HCT116 (cell line): ENCODE measurements at places on chromosomes 3 and 15. TPM values are rescaled to one million over a fixed set of nuclear protein-coding genes. Genes with fewer than 3 reads are reported as not detected.
A peak's percentile ranks its signal among the peaks of the same experiment; 100 is the strongest.

The TUSC7 gene
- not detected for total RNA-seq

GRCh38 chr3:159882790-159883779, 105.5 kb upstream of the IL12A start:
- H3K36me3 ChIP-seq = no peaks in the 10 kb centered on the region
- H3K4me1 ChIP-seq = no peaks in the 10 kb centered on the region
- no peak overlapping the region for H3K4me3 ChIP-seq
- H3K27me3 ChIP-seq = no peaks in the 10 kb centered on the region
- H3K27ac ChIP-seq = no peak overlapping the region
- no peak for DNase-seq

DNA sequence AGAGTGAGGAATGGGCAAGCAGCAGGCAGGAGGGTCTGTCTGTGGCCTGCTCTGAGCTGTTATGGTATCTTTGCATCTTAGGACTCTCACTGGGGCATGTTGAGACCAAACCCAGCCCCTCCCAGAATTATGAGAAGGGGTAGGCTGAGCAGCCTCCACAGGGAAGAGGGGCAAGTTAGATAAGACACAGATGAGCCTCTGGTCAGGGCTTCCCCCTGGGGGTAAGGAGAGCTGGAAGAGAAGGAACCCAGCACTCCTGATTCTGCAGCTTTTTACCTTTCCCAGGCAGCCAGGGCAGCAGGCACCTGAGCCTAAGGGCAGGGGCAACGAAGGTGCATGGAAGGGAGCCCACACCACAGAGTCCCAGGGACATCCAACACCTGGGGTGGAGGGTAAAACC, 19.3 kb downstream of the DUOX1 start:
- H3K4me1 ChIP-seq = no peaks in the 10 kb centered on the region
- no peaks in the 10 kb centered on the region for H3K27me3 ChIP-seq
- no peak overlapping the region for H3K27ac ChIP-seq
- no peak for DNase-seq
- H3K36me3 ChIP-seq = no peaks in the 10 kb centered on the region

DNA sequence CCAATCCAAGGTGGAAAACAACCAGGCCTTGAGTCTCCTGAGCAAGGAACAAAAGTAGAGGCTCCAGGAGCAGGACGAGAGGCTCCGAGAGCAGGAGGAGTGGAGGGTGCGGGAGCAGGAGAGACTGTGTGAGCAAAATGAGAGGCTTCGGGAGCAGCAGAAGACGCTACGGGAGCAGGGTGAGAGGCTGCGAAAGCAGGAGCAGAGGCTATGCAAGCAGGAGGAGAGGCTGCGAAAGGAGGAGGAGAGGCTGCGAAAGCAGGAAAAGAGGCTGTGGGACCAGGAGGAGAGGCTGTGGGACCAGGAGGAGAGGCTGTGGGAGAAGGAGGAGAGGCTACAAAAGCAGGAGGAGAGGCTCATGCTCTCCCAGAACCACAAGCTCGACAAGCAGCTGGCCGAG, 60.3 kb upstream of the UBE2Q2 start:
- no peaks in the 10 kb centered on the region for H3K4me1 ChIP-seq
- peaks cover 4% of the 10 kb centered on the region; the same call in 1 of the 2 replicates for H3K27me3 ChIP-seq
- no peak overlapping the region for H3K27ac ChIP-seq

DNA sequence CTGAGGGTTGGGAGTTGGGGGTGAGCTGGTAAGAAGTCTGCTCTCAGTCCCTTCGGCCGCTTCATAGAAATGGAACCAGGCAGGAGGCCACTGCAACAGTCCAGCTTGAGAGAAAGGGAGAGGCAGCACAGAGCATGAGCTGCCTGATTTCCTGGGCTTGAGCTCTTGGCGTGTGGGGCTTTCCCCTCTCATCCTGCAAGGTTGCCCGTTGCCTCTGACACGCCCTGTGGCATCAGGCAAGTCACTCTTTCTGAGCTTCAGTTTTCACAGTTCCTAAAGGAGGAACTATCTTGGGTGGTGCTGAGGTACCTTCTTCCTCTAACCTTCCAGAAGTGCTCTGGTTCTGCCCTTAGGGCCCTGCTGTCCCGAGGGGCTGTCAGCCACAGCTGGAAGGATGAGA, 4.9 kb downstream of the MESP2 start:
- H3K27ac ChIP-seq = no peak overlapping the region
- H3K36me3 ChIP-seq = no peaks in the 10 kb centered on the region
- H3K4me3 ChIP-seq = no peak overlapping the region

The DNAH1 gene
- total RNA-seq = 5.5 TPM

DNA sequence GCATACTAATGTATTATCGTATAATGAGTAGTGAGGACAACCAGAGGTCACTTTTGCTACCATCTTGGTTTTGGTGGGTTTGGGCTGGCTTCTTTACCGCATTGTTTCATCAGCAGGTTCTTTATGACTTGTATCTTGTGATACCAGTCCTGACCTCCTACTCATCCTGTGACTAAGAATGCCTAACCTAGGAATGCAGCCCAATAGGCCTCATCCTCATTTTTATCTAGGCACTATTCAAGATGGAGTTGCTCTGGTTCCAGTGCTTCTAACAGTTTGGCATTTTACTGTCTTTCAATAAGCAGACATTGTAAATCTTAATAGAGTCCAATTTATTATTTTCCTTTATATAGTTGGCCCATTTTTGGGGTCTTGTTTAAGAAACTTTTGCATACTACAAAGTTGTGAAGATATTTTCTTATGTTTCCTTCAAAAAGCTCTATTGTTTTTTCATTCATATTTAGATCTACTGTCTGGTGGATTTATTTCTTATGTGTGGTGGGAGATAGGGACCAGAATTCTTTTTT, 60.8 kb upstream of the RNU6-1 start:
- no peaks in the 10 kb centered on the region for H3K36me3 ChIP-seq
- DNase-seq = no peak
- H3K27ac ChIP-seq = no peak overlapping the region
- H3K4me1 ChIP-seq = no peaks in the 10 kb centered on the region
- H3K27me3 ChIP-seq = no peaks in the 10 kb centered on the region
- no peak overlapping the region for H3K4me3 ChIP-seq

GRCh38 chr3:175274474-175275218, 415.5 kb downstream of the NAALADL2 start:
- no peaks in the 10 kb centered on the region for H3K36me3 ChIP-seq
- H3K27ac ChIP-seq = no peak overlapping the region
- no peak overlapping the region for H3K4me3 ChIP-seq
- no peak for DNase-seq
- H3K4me1 ChIP-seq = no peaks in the 10 kb centered on the region
- no peaks in the 10 kb centered on the region for H3K27me3 ChIP-seq

The GOLGA8M gene
- total RNA-seq = 0.44 TPM

- H3K4me1 ChIP-seq = peaks cover 15% of the 10 kb centered on the region
- no peaks in the 10 kb centered on the region for H3K27me3 ChIP-seq
- H3K36me3 ChIP-seq = no peaks in the 10 kb centered on the region
- H3K27ac ChIP-seq = no peak overlapping the region
- DNase-seq = no peak
These were observed 2.9 kb upstream of the RBM6 start for GRCh38 chr3:49937090-49937489.

The MST1R gene
- 113 TPM for total RNA-seq

The TRMT10C gene
- 36.4 TPM for total RNA-seq

The SYNPR gene
- total RNA-seq = not detected

The CD86 gene
- not detected for total RNA-seq

DNA sequence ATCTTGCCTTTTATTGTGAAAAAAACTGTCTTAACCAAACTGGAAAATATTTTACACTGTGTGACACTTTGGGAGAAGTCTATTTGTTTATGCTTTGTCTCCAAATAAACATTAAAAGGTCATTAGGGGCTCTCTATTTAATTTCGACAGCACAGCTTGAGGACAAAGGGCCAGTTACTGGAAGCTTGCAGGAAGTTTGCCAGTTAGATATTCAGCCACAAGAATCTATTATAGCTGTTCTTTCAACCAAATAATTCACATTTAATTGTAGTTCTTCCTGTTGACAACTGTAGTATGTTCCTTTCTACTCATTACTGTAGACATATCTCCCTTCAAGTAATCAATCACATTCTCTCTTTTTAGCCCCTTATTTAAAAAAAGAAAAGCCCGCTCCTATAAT, 6.1 kb downstream of the CP start:
- no peaks in the 10 kb centered on the region for H3K4me1 ChIP-seq
- H3K36me3 ChIP-seq = no peaks in the 10 kb centered on the region
- DNase-seq = no peak
- no peak overlapping the region for H3K4me3 ChIP-seq
- no peaks in the 10 kb centered on the region for H3K27me3 ChIP-seq
- no peak overlapping the region for H3K27ac ChIP-seq

GRCh38 chr3:135041601-135042000, 246.5 kb downstream of the EPHB1 start:
- H3K36me3 ChIP-seq = no peaks in the 10 kb centered on the region
- no peak overlapping the region for H3K27ac ChIP-seq
- H3K4me1 ChIP-seq = no peaks in the 10 kb centered on the region
- DNase-seq = no peak
- peaks cover 22% of the 10 kb centered on the region for H3K27me3 ChIP-seq

The TMEM207 gene
- total RNA-seq = not detected

The PIGZ gene
- 1.4 TPM for total RNA-seq

GRCh38 chr15:41811432-41812195, 16.3 kb upstream of the JMJD7 start:
- H3K36me3 ChIP-seq = no peaks in the 10 kb centered on the region; the same call in 1 of the 2 replicates
- H3K27ac ChIP-seq = no peak overlapping the region
- H3K27me3 ChIP-seq = no peaks in the 10 kb centered on the region
- H3K4me3 ChIP-seq = no peak overlapping the region

The FOXB1 gene
- not detected for total RNA-seq

DNA sequence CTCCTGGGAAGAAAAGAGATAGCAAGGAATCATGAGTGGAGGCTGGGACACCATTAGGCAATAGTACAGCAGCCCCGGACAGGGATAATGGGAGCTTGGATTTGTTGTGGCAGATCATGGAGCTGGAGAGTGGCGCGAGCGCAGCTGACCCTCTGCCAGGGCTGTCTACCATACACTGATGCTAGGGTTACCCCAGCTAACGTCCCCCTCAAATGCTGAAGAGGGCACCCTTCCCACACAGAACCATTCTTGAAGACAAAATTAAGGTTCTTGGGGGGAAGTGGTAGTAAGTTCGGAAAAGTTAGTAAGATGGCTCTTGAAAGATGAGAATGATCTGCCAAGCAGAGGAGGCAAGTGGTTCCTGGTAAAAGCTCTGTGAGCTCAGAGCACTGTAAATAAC, 61.1 kb downstream of the ST3GAL6 start:
- DNase-seq = no peak
- peaks cover 4% of the 10 kb centered on the region; the same call in 1 of the 2 replicates for H3K4me1 ChIP-seq
- H3K27ac ChIP-seq = peak overlapping the region; percentile 35; the same call in 1 of the 2 replicates
- H3K4me3 ChIP-seq = no peak overlapping the region

- H3K36me3 ChIP-seq = no peaks in the 10 kb centered on the region
- DNase-seq = no peak
- no peaks in the 10 kb centered on the region for H3K4me1 ChIP-seq
- H3K27me3 ChIP-seq = no peaks in the 10 kb centered on the region
- no peak overlapping the region for H3K27ac ChIP-seq
These were observed 70.1 kb downstream of the HOMER2 start for GRCh38 chr15:82882273-82882928.

DNA sequence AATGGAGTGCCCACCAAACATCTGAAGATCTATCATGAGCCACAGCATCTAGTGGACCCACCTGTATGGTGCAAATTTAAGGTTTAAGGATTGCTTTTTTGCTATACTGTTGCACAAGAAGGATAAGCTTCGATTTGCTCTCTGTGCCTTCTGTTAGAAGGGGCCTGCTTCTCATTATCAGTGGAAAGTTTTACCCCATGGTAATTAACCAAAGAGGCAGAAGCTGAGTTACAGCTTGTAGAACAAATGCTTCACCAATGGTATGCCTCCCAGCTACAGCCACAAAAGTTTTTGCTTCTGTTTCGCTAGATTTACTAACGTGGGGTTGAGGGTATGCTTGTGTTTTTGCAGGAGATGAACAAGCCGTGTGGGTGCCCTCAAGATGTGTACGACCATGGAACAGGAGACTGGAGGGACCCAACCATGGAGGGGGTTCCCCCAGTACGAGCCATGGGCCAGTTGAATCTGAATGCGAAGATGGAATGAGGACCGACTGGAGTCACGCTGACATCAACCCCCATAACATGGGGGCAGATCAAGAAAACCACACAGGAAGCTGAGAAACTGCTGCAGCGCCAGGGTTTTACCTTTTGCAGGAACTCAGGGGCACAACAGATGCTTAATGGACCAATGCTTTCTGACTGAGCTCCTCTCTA, 43.5 kb downstream of the ACAD9 start:
- no peaks in the 10 kb centered on the region for H3K4me1 ChIP-seq
- no peak for DNase-seq
- no peak overlapping the region for H3K27ac ChIP-seq
- peaks cover 10% of the 10 kb centered on the region; the same call in 1 of the 2 replicates for H3K36me3 ChIP-seq
- no peak overlapping the region for H3K4me3 ChIP-seq
- no peaks in the 10 kb centered on the region for H3K27me3 ChIP-seq

- no peaks in the 10 kb centered on the region for H3K4me1 ChIP-seq
- H3K36me3 ChIP-seq = no peaks in the 10 kb centered on the region
These were observed 7.3 kb upstream of the TPM1 start for GRCh38 chr15:63035253-63035652.

The CA12 gene
- 1.8 TPM for total RNA-seq

The TCTA gene
- total RNA-seq = 11.9 TPM

The TNFSF10 gene
- 0.20 TPM for total RNA-seq

DNA sequence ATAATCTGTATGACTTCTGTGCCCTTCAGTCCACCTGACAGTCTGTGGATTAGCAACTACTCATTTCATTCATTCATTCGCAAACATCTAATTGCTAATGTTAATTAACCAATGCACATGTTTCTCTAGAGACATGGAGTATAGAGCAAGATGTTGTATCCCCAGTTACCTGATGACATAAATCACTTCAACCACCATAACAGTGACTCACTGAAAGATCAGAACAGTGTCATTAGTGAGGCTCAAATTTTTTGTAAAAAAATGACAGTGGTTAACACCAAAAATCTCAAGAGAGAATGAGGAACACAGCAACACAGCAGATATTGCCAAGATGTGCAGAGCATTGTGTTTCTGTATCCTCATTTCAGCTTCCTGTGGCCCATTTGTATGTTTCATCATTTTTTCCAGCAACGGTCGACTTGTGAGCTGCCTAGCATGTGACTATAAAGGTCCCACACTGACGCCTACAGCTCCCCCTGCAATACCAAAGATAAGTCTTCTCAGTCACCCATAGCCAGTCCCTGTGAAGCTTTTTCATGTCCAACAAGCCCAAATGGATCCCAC, 3.7 kb upstream of the PLD1 start:
- H3K4me3 ChIP-seq = no peak overlapping the region
- H3K4me1 ChIP-seq = peaks cover 5% of the 10 kb centered on the region; the same call in 1 of the 2 replicates
- no peaks in the 10 kb centered on the region for H3K36me3 ChIP-seq
- H3K27me3 ChIP-seq = no peaks in the 10 kb centered on the region
- H3K27ac ChIP-seq = no peak overlapping the region

DNA sequence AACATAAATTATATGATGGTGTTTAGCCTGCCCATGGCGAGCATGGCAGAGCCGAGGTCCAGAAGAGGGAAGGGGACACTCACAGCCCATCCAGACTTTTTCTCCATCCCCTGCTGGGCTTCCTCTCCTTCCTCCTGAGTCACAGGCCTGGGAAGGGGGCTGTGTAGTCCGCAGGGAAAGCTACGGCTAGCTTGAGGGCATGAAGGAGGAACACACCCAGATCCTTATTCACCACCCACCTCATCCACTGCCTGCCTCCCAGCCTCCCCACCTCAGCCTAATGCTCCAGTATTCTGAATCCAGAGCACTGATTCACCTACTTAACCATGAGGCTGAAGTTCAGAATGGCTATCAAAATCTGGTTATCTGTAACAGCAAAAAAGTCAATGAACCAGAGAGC, 97.8 kb downstream of the OXNAD1 start:
- H3K27ac ChIP-seq = no peak overlapping the region
- no peak for DNase-seq
- no peaks in the 10 kb centered on the region for H3K36me3 ChIP-seq
- H3K27me3 ChIP-seq = no peaks in the 10 kb centered on the region
- no peak overlapping the region for H3K4me3 ChIP-seq
- no peaks in the 10 kb centered on the region for H3K4me1 ChIP-seq
